Spinal cord (tissue), 10 donors: ENCODE measurements at places on chromosomes 11 and 22.

DNA sequence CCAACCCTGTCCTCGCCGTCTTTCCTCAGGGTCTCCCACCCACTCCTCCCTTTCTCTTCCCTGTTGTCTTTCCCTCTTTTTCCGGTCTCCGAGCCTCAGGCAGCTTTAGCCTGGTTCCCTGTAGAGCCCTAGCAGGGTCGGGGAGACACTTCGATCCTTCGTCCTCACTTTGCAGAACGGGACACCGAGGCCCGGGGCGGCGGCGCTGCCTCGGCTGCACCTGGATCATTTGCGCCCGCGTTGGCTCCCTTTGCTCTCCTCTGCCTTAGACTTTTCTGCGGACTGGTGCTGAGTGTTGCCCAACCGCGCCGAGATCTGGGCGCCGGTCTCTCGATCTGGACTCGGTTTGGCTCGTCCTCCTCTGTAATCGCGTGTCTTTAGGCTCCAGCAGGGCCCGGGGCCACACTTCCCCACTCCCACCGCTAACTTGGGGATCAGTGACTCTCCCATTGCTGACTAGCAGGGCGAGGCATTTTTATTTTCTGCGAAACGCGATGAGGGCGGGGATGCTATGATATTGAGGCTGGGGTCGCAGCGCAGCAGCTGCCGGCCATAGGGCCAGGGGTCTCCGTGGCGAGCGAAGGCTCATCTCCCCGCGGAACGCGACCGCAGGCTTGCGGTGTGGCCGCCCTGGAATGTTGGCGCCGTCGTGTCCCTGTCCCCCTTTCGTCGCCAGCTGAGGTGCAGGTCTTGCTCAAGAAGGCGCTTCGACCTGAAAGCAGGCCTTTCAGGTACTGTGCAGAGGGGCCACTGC is 1.6 kb upstream of the E2F8 start:
- peaks cover 36% of the 10 kb centered on the region for H3K27me3 ChIP-seq
- H3K4me1 ChIP-seq = peaks cover 21% of the 10 kb centered on the region
- H3K4me3 ChIP-seq = peak overlapping the region; percentile 36
- no peak overlapping the region for H3K27ac ChIP-seq

DNA sequence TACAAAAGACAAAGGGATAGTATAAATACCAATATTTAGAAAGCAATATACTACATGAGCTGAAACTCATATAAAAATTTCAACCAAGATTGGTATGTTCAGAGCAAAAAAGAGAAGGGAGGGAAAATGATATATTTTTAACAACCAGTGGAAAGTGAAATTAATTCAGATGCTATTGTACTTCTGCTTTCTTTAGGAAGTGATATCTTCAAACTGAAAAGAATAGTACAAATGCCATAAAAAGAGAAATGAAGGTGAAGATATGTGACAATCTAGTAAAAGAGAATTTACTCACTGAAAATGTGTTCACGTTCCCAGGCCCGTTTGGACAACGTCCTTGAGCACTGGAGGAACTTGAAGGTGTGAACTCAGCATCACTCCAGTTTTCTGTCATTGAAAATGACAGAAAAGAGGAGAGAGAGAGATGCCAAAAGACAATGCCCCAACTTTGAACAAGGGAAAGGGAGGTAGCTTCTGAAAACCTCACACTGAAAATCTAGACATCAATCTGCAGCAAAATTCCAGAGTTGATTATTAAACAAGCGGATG is 47.5 kb downstream of the SC5D start:
- no peaks in the 10 kb centered on the region for H3K27me3 ChIP-seq
- no peak for DNase-seq
- no peak overlapping the region for H3K4me3 ChIP-seq
- no peak overlapping the region for H3K27ac ChIP-seq

DNA sequence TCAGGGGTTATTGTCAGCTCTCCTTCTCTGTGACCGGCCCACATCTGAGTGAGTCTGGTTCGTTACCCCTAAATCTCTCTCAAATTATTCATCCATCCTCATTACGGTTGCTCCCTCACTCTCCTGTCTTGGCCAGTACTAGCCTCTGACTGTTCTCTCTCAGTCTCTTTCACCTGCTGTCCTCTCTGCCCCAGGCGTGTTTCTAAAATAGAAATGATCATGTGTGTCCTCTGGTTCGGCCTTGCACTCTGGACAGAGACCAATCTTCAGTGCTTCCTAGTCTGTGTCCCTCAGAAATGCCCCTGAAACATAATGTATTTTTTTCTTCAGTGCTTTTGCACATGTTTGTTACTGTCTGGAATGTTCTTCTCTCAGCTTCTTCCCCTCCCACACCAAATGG is 4.9 kb downstream of the PSMD13 start:
- H3K27ac ChIP-seq = no peak overlapping the region
- H3K36me3 ChIP-seq = peaks cover 32% of the 10 kb centered on the region
- no peak overlapping the region for H3K4me3 ChIP-seq
- H3K4me1 ChIP-seq = peaks cover 3% of the 10 kb centered on the region
- no peak for DNase-seq

GRCh38 chr11:60498853-60499252 is 6.3 kb downstream of the MS4A12 start:
- H3K36me3 ChIP-seq = no peaks in the 10 kb centered on the region
- DNase-seq = no peak
- no peaks in the 10 kb centered on the region for H3K27me3 ChIP-seq
- no peak overlapping the region for H3K4me3 ChIP-seq
- H3K4me1 ChIP-seq = no peaks in the 10 kb centered on the region

DNA sequence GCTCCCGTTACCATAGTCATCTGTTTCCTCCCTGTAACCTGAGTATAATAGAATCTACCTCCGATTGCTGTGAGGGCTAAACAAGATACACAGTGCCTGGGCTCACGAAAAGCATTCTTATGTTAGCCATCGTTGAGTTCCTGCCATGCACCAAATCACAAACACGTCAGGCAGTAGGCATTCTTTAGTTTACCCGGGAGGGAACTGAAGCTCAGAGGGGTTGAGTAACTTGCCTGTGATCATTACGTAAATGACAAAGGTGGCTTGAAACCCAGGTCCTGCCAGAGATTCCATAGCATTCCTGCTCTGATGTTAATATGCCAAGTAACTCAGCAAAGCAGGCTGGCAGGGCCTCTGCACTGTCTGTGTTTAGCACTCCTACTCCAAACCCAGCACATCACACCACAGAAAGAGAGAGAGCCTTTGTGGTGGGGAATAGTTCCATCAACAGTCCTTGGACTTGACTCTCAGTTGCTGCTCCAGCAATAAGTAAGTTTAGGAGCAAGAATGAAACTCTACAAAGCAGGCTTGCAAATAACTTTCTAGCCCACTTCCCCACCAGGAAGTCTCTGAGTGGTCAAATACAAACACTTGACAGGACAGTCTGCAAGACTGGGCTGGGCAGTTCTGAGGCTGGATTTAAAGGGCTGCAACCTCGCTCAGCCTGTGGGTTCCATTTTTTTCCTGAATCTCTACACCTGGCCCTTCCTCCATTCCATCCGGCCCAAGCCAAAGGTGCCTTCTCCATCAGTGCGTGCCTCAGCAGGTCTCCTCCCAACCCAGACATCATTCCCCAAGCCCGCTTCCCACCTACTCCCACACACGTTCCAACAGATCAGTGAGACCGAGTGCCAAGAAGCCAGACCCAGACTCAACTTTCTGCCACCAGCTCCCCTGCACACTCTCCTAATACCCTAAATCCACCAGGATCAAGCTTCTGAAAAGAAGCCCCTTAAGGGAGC is 1.1 kb downstream of the SCN2B start:
- H3K27ac ChIP-seq = peak overlapping the region; percentile 79
- peaks cover 12% of the 10 kb centered on the region for H3K27me3 ChIP-seq
- DNase-seq = no peak
- H3K4me1 ChIP-seq = peaks cover 39% of the 10 kb centered on the region

- no peak for DNase-seq
- no peaks in the 10 kb centered on the region for H3K27me3 ChIP-seq
- H3K36me3 ChIP-seq = no peaks in the 10 kb centered on the region
- H3K27ac ChIP-seq = no peak overlapping the region
Observed at GRCh38 chr11:47516984-47517853, 35.7 kb downstream of the CELF1 start.

DNA sequence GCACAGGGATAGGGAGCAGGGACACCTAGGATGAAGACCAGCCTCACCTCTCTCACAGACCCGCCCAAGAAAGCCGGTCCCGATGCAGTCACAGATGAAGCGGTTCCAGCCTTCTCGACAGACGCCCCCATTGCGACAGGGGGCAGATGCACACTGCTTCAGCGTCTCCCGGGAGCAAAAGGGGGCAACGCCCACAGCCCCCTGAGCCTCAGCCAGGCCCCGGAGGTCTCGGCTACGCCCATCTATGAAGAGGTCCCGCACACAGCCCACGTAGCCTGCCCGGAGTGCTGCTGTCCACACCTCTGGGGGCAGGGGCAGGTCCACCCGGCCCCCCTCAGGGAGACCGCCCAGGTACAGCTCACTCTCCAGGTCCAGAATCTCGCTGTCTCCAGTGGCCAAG is 62.3 kb downstream of the NRXN2 start:
- peaks cover 63% of the 10 kb centered on the region for H3K36me3 ChIP-seq
- no peak for DNase-seq

- DNase-seq = no peak
- H3K27ac ChIP-seq = no peak overlapping the region
- peaks cover 4% of the 10 kb centered on the region for H3K4me1 ChIP-seq
- H3K36me3 ChIP-seq = no peaks in the 10 kb centered on the region
Observed at GRCh38 chr11:133732109-133732674, 113.1 kb downstream of the SPATA19 start.

DNA sequence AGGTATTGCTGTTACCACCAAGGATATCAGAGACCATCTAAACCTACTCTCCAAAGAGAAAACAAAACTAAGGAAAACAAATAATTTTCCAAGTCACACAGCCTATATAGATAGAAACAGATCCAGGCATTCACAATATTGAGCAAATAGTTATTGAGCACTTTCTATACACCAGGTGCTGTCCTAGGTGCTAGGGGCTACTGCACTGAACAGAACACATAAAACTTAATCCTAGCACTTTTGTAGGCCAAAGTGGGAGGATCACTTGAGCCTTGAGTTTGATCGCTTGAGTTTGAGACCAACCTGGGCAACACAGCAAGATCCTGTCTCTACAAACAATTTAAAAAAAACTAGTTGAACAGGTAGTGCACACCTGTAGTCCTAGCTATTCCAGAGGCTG is 44.6 kb downstream of the SERGEF start:
- H3K27ac ChIP-seq = no peak overlapping the region
- DNase-seq = no peak
- no peak overlapping the region for H3K4me3 ChIP-seq

GRCh38 chr22:20637750-20638506 is 130.5 kb downstream of the MED15 start:
- H3K4me3 ChIP-seq = no peak overlapping the region
- H3K27ac ChIP-seq = no peak overlapping the region
- no peaks in the 10 kb centered on the region for H3K4me1 ChIP-seq
- H3K27me3 ChIP-seq = peaks cover 4% of the 10 kb centered on the region
- H3K36me3 ChIP-seq = no peaks in the 10 kb centered on the region
- DNase-seq = no peak

GRCh38 chr11:96713301-96713700 is 323.5 kb downstream of the JRKL start:
- H3K27ac ChIP-seq = no peak overlapping the region
- H3K4me1 ChIP-seq = no peaks in the 10 kb centered on the region
- H3K4me3 ChIP-seq = no peak overlapping the region
- no peaks in the 10 kb centered on the region for H3K27me3 ChIP-seq
- no peaks in the 10 kb centered on the region for H3K36me3 ChIP-seq
- no peak for DNase-seq

DNA sequence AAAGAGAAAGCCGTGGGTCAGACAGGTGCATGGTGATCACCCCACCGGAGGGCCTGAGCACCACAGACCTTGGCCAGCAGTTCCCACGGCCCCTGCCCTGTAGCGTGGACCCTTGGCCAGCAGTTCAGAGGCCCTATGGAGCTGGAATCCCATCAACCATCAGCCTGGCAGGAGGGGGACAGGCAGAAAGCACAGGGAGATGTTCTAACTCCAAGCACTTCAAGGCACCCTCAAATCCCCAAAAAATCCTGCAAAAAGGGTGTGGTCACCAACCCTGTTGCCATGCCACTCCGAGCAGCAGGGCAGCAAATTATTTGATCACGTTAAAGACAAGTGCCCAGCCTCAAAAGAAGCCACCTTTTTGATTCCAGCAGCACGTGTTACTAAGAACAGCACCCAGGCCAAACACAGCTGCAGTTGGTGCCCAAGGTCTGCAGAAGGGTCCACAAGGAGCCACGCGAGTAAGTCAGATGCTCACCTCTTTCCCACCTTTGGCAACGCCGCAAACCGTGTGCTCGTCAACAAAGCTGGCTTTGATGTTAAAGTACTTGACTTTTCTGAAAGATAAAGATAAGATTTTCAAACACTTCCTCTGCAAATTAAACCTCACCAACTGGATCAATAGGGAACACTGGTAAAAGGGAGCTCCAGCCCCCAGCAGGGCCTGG is 26.2 kb upstream of the COMT start:
- no peak overlapping the region for H3K27ac ChIP-seq
- no peak overlapping the region for H3K4me3 ChIP-seq
- H3K36me3 ChIP-seq = peaks cover 75% of the 10 kb centered on the region
- H3K4me1 ChIP-seq = peaks cover 4% of the 10 kb centered on the region
- DNase-seq = no peak
- H3K27me3 ChIP-seq = no peaks in the 10 kb centered on the region

- H3K27me3 ChIP-seq = no peaks in the 10 kb centered on the region
- no peak for DNase-seq
- peaks cover 11% of the 10 kb centered on the region for H3K4me1 ChIP-seq
- H3K4me3 ChIP-seq = no peak overlapping the region
- no peak overlapping the region for H3K27ac ChIP-seq
- no peaks in the 10 kb centered on the region for H3K36me3 ChIP-seq
Observed at GRCh38 chr11:48062649-48063048, 82.3 kb downstream of the PTPRJ start.

- H3K4me3 ChIP-seq = no peak overlapping the region
- H3K4me1 ChIP-seq = peaks cover 39% of the 10 kb centered on the region
- no peak overlapping the region for H3K27ac ChIP-seq
- no peaks in the 10 kb centered on the region for H3K27me3 ChIP-seq
Observed at GRCh38 chr22:43263645-43264514, 76.9 kb upstream of the TTLL12 start.

DNA sequence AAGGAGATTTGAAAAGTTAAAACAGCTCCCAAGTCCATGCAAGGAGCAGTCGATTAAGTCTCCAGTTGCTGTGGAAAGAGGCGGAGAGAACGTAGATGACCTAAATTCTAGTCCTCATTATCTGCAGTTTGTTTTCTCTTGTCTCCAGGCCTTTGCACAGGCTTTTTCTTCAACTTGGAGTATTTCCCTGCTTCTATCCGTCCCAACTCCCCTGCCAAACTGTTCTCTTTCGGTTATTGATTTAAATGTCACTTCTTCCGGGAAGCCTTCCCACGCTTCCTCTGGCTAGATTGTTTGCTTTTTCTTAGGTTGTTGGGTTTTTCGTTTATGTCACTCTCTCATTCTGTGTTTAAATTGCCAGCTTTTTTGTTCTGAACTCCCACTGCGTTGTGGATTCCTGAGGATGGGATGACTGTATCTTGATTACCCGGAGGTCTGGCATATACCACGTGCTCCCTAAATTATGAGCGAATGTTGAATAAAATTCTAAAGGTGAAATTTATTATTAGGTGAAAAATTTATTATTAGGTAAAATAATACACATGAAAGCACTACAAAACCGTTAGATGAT is 463 bp downstream of the TMEM126B start:
- H3K27ac ChIP-seq = peak overlapping the region; percentile 76
- no peaks in the 10 kb centered on the region for H3K4me1 ChIP-seq
- no peaks in the 10 kb centered on the region for H3K36me3 ChIP-seq
- peak overlapping the region; percentile 84 for H3K4me3 ChIP-seq
- DNase-seq = no peak
